ENCODE measurements at places on chromosomes 4 and X.

DNA sequence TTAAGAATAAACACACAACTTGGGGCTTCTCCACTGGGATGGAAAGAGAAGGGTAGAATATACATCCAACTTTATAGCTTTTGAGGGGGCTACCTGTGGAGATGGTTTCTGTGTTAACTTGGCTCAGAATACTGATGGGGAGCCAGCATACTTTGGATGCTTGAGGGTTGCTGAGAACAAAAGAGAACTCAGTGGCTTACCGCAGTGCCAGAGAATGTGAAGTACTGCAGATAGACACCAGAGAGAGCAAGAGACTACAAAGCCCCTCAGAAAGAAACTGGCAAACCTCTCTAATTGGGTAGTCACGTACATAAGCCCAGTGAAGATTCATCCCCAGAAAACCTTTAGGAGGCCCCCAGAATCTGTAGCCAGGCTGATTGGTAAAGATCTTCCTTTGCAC, 214.4 kb downstream of the DCHS2 start:
- no peak for DNase-seq

DNA sequence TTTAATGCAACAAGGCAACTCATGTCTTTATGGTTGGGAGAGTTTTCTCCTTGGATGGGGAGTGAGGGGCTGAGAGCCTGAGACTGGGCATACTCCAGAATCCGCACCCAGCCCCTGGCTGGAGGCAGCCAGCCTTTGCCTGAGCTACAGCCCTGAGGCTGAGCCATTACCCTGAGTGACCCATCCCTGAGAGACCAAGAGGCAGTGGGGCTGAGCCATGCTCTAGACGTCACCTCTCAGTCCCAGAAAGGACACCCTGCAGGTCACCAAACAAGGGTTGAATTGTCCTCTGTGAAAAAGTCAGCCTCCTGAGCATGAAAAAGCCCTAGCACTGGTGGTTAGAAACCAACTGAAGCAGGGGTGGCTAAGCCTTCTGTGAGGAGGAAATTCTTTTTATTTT, 151.2 kb upstream of the GATB start:
- DNase-seq: no peak

GRCh38 chrX:130563476-130563875, 161.7 kb downstream of the RBMX2 start:
- DNase-seq: no peak

- no peak for DNase-seq
Measured at GRCh38 chr4:73705056-73705432, 35.3 kb upstream of the CXCL8 start.

GRCh38 chr4:17512973-17513665, 1.2 kb upstream of the QDPR start:
- no peak for DNase-seq
